ENCODE measurements at places on chromosomes 11 and 22.
A peak's percentile ranks its signal among the peaks of the same experiment; 100 is the strongest.

GRCh38 chr11:59078435-59078834, 7.7 kb upstream of the GLYATL1B start:
- DNase-seq = no peak

GRCh38 chr11:86383041-86383955, 8.6 kb downstream of the CCDC81 start:
- DNase-seq = no peak

DNA sequence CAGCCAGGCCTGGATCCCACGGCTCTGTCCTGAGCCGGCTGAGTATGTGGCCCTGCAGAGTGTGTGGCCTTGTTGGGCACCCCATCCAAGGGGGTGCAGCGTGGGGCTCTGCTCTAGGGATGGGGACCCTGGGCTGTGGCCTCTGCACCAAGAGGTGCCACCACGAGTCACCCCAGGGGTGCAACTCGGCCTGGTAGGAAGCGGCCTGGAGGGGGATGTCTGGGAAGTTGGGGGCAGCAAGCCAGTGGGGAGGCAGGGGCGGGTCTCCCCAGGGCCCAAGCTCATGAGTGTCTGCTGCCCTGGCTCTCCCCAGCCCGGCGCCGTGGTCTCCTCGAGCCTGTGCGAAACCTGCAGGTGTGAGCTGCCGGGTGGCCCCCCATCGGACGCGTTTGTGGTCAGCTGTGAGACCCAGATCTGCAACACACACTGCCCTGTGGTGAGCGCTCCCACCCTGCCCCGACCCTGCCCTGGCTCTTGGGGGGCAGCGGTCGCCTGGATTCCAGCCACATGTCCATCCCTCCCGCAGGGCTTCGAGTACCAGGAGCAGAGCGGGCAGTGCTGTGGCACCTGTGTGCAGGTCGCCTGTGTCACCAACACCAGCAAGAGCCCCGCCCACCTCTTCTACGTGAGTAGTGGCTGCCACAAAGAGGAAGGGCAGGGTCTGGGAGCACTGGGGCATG, 24.2 kb upstream of the MUC5B start:
- no peak for DNase-seq

DNA sequence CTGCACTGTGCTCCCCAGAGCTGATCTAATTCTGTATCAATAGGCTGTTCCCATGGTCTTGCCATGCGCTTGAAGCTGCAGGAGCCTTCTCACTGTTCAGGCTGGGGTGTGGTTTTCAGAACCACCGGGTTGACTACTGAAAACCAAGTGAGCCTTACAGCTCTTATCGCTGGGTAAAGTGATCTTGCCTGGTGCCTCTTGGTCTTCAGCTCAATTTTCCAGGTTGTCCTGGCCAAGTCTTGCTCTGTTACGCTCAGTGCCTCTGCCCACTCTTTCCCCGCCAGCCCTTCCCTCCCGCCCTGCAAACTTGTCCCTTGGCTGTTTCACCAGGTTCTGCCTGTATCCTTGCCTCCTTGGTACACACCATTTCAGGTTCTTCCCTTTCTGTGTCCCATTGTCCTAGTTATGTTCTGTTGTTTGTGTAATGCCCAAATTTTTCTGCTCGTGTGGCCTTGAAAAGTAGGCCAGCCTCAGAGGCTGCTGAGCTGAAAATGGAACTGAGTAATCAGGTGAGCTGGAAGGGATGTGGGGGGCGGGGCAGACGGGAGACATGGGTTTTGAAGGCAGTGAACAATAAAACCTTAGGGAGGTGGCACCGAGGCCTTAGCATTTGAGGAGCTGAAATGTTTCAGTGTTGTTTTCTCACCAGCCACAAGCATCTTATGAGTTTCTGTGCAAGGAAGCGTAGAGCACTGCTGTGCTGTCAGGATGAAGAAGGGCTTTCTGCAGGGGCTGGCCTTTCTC, 11.2 kb downstream of the PEX26 start:
- no peak for DNase-seq

DNA sequence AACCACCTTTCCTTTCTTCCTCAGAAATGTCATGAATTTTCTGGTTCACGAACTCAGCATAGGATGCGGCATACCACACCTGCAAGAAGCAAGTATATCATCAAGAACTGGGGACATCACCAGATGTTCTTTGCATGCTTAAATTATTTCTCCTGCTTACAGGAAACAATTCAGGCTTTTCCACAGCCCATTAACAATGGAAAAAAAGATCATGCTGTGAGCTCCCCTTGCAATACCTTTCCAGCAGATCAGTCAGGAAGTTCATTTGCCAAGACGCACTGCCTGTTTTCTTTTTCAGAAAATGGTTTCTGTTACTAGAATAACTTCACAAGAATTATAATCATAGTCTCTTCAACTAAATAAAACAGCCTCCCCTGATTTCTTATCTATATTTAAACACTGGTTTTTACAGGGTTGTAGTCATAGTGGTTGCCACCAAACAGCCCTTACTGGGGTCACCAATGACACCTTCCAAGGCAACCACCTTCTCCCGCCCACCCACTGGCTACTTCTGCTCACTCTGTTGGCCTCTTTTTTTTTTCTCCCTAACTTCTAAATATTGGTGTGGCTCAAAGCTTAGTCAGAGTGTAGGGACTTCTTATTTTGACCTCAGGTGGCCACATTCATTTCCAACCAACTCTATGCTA, 42.3 kb upstream of the NFRKB start:
- no peak for DNase-seq

GRCh38 chr11:115616971-115617370, 112.8 kb upstream of the CADM1 start:
- no peak for DNase-seq

- no peak for DNase-seq
These were observed 83.8 kb downstream of the CACNA1I start for GRCh38 chr22:39654131-39654926.

- DNase-seq = no peak
These were observed 6.4 kb downstream of the CDCA5 start for GRCh38 chr11:65077451-65077850.

GRCh38 chr11:134740590-134741261, 328.7 kb upstream of the B3GAT1 start:
- DNase-seq = no peak

DNA sequence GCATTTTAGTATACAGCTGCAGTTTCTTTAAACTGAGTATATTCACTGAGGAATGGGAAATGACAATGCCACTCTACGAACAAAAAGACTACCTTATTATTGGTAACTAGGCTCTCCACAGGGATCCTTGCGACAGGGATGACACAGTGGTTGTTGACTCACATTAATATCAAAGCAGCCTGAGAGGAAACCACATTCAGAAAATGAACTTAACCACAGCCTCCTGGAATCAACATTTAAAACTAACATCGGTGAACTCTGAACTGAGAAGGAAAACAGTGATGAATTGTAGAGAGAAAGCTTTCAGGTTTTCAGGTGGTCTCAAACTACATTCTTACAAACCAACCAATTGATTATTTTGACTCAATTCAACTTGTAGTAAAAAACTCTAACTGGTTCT, 90.3 kb upstream of the MTMR2 start:
- no peak for DNase-seq

DNA sequence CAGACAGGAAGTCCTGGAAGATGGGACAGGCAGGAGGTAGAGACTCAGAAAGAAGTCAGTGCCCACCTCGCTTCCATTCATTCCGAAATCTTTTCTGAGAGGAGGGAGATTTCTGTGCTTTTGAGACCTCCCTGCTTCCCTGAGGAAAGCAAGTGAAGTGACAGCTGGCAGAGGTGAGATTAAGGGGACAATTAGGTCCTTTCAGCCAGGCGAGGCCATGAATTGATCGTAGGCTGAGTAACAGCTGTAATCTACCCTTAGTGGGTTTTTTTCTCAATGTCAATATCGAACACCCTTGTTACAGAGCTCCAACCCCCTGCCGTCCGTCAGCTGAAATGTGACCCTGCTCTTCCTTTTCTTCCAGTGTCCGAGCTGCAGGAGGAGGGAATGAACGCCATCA, 96.0 kb downstream of the PARVA start:
- no peak for DNase-seq

GRCh38 chr11:75022759-75023396, 34.1 kb downstream of the NEU3 start:
- peak; percentile 90 for DNase-seq

DNA sequence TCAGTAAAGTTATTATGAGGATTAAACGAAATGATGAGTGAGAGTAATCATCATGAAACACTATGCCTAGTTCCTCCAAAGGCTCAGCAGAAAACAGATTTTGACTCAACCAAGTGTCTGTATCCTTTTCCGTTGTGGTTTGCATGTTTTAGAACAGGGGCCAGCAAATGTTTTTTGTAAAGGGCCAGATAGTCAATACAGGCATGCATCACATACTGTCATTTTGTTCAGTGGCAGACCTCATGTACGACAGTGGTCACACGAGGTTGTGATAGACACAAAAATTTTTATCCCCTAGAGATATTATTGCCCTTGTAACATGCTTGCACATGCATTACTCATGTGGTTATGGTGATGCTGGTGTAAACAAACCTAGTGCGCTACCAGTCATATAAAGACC, 81.9 kb upstream of the SLC25A18 start:
- no peak for DNase-seq

DNA sequence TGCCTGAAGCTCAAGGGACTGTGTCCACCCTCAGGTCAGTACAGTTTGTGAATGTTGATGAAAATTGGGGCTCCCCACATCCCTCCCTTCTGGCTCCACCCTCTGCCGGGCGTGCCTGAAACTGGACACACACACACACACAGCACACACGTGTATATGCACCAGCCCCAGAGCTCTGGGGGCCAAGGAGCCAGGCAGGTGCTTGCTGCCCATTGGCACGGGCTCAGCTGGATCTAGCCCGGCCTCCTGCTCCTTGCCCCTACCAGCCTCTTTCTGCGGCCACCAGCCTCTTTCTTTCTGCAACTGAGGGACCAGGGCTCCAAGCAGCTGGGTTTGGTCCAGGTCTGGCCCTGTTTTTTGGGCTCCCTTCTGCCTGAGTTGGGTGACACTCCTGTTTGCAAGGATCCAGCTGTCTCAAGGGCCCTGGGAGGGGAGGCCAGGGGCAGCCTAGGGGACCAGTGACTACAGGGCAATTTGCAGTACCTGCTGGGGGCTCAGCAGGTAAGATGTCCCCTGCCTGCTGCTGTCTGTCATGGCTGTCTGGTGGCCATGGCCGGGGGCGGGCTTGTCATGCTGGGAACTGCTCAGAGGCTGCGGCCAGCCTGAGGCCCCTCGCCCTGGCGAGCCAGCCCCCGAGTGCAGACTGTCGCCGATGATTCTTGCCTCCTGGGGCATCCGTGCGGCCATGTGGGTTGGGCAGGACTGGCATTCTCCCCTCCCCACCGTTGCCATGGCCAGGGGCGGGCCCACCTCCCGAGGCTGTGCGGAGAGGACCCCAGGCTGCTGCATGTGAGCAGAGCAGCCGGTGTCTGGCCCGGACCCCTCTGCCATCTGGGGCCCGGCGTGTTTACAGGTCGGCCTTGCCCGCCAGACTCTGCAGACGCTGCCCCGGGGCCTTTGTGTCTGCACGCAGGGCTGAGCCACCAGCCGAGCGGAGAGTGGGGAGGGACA, 51.5 kb upstream of the PPARA start:
- DNase-seq = peak; percentile 62

DNA sequence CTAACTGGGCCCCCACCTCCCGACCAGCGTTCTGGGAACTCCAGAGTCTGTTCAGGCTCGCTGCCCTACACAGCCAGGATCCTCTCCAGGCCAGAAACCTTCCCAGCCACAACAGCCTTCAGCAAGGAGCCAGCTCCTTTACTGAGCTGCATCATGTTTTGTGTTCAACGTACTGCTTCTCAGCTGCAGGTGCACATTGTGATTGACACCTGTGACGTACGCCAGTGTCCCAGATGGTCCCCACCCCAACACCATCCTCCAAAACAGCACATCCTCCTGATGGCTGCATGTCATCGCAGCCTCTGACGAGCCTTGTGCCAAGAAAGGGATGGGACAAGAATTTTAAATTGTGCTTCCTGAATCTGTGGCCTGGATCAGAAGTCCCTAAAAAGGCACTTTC, 117.5 kb downstream of the SPATA19 start:
- DNase-seq = no peak

DNA sequence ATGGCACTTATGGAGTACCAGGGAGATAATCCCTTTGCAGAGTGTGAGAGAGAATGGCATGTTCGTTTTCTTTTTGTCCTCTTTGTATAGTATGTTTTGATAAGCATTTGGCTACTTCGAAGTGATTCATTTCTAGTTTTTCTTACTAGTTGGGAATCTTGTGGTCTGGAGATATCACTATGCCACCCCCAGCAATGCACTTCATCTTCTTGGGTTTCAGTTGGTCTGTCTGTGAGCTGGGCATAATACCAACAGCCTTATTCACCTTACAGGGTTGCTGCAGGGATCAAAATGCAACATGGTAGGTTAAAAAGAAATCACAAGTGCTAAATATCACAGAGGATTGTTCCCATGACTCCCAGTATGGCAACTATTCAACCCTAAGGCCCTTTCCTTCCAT, 387.8 kb upstream of the CADM1 start:
- no peak for DNase-seq

DNA sequence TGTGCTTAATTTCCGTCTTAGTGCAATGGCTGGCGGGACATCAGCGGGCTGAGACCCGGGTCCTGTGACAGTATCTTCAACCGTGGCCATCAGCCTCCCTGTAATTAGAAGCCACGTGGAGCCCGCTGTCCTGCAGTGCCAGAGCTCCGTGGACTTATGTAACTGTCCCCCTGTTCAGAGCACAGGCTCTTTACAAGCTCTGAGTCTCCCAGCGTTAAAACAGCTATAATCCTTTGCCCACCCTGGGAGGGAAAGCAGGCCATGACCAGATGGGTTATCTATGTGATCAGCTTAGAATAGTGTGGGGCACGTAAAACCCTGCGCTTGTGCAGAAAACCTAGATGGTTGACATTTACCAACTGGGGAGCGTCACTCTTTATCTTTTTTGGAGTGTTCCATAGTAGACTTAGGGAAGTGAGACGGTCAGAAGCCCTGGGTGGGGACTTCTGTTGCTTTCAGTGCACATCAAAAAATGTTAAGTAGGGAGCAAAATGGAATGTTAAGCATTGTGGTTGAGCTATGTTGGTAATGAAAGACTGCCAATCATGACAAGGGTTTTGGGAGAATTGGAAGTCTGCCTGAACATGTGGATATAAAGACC, 103.5 kb upstream of the CADM1 start:
- no peak for DNase-seq

GRCh38 chr11:27201454-27202302, 161.1 kb downstream of the BBOX1 start:
- DNase-seq = peak; percentile 57

GRCh38 chr11:75031771-75032549, 43.2 kb downstream of the NEU3 start:
- peak; percentile 24 for DNase-seq

GRCh38 chr11:91308069-91308468, 916.5 kb upstream of the FAT3 start:
- no peak for DNase-seq

GRCh38 chr11:36328966-36329673, 33.0 kb downstream of the PRR5L start:
- DNase-seq = no peak

GRCh38 chr22:24051568-24051967, 40.5 kb downstream of the CABIN1 start:
- DNase-seq = no peak

DNA sequence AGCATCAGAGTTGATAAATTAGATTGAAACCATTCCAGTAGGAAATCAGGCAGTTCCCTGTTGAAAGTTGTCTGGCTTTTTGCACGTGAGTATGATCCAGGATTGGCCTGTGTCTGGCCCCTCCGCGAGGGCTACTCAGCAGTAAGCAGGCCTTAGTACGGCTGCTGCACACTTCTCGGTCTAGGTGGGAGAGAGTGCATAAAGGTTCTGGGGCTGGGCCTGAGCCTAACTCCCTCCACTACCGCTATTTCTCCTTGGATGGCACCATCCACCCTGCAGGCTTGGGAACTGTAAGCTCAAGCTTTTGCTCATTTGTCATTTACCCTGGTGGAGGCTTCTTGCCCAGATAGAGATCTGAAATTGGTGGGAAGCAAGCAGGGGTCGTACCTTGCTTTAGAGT, 22.0 kb downstream of the TUB start:
- DNase-seq = no peak
